Mesenteric fat pad (tissue), 1 donor: ENCODE measurements at places on chromosomes 13 and 19.

- DNase-seq = no peak
Observed at GRCh38 chr19:55336101-55336500, 3.6 kb upstream of the KMT5C start.

DNA sequence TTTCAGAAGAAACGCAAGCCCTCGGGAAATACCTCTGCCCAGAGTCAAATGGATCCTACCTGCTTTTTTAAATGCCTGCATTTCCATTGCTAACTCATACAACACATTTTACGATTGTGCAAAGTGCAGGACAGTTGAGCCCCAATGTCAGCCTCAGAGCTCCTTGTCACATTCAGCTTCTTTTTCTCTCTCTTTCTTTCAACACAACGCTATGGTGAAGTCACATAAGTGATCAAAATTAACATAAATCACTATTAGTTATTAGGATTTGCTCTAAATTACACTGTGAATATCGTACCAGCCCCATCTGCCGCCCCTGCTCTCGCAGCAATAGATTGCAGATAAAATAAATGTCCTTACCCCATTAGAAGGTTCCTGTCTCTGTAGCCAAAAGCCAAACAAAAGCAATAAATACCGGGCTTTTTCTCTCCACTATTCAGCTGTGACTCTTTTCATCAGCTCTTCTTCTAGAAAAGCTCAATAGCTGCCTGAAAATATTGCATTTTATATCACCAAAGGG is 8.8 kb downstream of the POU4F1 start:
- no peak for DNase-seq

DNA sequence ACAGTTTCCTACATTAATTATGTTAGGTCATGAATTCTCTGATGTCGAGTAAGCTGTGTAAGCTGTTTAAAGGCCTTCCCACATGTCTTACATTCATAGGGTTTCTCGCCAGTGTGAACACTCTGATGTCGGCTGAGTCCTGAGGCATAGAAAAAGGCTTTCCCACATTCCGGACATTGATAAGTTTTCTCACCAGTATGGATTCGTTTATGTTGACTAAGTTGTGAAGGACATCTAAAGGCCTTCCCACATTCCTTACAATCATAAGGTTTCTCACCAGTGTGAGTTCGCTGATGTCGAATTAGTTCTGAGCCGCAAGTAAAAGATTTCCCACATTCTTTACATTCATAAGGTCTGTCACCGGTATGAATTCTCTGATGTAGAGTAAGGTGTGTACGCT is 24.9 kb downstream of the ZNF850 start:
- no peak for DNase-seq

DNA sequence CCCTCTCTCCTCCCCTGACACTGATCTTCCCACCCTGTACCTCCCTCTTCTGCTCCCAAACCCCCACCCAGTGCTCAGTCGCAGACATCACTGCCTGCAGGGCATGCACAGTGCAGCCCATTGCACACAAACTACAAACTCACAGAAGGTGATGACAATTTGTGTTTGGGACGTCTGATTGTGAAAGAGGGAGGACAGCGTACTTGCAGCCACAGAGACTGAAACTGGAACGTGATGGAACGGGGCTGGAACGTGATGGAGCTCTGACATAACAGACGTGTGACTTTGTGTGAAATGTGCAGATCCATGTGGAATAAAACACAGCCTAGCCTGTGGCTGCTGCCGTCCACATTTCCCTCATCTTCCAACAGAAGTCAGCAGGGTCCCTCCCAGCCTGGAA is 57.3 kb upstream of the CEACAM8 start:
- DNase-seq = no peak

GRCh38 chr13:100811024-100811865 is 136.7 kb upstream of the TMTC4 start:
- DNase-seq = no peak

DNA sequence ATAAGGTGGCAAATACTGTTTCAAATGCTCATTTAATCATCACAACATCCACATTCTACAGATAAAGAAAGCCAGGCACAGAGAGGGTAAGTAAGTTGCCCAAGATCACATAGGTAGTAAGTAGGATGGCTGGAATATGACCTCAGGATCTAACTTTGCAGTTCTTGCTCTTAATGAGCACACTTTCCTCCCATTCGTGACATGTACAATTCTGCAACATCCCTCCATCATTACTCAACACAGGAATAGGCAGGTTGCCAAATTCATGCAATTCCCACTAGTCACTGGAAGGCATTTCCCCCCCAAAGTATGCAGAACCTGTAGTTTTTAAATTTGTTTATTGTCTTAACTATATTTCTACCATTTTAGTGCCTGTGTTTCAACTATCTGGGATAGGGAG is 109.2 kb downstream of the OLFM4 start:
- DNase-seq = no peak

GRCh38 chr19:53182202-53182601 is 11.0 kb downstream of the ZNF665 start:
- DNase-seq = no peak

DNA sequence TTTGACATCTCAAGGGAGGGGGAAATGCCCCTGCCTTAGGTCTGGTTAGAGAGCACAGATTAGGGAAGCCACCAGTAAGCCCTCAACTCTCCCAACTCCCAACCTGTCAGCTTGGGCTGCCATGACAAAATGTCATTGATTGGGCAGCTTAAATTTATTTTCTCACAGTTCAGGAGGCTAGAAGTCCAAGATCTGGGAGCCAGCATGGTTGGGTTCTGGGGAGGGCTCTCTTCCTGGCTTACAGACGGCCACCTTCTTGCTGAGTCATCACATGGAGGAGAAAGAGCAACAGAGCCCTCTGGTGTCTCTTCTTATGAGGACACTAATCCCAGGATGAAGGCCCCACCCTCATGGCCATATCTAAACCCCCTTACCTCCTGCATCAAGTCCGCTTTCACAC is 24.2 kb downstream of the C19orf12 start:
- no peak for DNase-seq

DNA sequence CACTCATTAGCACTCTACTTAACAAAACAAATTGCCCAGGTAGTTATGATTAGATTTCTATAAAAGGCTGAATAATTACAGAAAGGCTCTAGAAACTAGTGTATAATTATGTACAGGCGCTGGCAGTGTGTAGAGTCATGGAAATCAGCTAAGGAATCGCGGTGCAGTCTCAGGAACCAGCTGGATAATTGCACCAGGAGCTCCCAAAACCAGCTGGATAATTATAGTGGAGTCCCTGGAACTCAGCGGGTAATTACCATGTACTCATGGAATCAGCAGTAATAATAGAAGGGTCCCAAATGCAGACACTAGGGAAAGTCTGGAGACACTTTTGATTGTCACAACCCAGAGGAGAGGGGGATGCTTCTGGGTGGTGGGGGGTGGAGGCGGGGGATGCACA is 23.2 kb upstream of the TTYH1 start:
- DNase-seq = no peak

DNA sequence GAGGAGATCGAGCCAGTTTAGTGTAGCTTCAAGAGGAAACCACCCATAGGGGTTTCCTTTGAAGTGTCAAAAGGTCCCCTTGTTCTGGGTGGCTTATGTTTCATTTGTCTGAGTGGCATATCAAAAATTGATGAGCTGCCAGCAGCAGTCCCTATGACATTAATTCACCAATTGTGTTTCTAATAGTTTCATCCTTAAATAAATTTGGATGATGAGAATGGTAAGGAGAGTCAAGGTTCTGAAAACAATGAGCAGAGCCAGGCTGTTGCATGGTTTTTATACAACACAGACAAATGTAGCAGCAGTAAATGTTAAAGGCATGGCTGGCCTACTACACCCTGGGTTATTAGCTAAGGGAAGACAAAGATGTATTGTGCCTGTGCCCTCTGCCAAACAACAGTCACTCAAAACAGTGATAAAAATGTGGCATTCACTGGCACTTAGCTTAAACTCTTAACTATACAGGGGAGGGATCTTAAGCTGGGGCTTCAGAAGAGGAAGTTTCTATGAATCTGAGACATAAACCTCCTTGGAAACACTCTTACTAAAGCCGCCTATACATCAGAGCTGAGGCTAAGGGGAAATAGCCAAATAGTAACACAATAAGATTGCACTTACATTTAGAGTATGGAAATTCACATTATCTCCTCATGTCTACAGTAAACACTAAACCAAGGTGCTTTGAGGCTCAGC is 200.5 kb downstream of the POU4F1 start:
- no peak for DNase-seq

GRCh38 chr13:100526318-100527000 is 62.1 kb downstream of the GGACT start:
- DNase-seq = no peak

GRCh38 chr13:103388839-103389238 is 322.6 kb upstream of the SLC10A2 start:
- no peak for DNase-seq

DNA sequence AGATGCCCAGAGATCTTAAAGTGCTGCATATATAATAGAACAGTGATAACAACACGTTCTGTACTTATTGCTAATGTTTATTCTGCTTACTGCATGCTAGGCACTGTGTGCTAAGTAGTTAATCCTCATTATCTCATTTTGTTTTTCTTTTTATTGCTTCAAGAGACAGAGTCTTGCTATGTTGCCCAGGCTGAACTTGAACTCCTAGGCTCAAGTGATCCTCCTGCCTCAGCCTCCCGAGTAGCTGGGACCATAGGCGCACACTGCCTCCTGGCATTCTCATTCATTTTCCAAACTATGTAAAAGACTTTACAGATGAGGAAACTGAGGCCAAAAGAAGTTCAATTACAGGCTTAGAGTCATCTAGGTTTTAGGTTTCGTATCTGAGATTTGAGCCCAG is 548.4 kb downstream of the GPC6 start:
- no peak for DNase-seq

- DNase-seq = no peak
Observed at GRCh38 chr13:31468114-31468902, 268.5 kb downstream of the B3GLCT start.

DNA sequence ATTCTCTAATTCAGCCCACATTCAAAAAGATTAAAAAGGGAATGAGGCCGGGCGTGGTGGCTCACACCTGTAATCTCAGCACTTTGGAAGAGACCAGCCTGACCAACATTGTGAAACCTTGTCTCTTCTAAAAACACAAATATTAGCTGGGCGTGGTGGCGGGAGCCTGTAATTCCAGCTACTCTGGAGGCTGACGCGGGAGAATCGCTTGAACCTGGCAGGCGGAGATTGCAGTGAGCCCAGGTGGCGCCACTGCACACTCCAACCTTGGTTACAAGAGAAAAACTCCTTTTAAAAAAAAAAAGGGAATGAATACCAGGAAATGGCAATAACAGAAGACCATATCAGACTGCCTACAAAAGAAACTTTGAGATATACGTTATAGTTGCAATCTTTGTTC is 1244.5 kb downstream of the PCDH9 start:
- DNase-seq = no peak
